Activated CD4-positive, CD25-positive, alpha-beta regulatory T cell treated with anti-CD3 and anti-CD28 coated beads, Interleukin-2, amount 50 U/mL, for 16 hours (primary cell): ENCODE measurements at places on chromosomes 11 and 22.
A peak's percentile ranks its signal among the peaks of the same experiment; 100 is the strongest.

GRCh38 chr11:35850191-35850590 lies 93.7 kb upstream of the LDLRAD3 start:
- DNase-seq: no peak

- no peak for DNase-seq
Observed at GRCh38 chr11:73401217-73401923, 25.2 kb downstream of the RELT start.

DNA sequence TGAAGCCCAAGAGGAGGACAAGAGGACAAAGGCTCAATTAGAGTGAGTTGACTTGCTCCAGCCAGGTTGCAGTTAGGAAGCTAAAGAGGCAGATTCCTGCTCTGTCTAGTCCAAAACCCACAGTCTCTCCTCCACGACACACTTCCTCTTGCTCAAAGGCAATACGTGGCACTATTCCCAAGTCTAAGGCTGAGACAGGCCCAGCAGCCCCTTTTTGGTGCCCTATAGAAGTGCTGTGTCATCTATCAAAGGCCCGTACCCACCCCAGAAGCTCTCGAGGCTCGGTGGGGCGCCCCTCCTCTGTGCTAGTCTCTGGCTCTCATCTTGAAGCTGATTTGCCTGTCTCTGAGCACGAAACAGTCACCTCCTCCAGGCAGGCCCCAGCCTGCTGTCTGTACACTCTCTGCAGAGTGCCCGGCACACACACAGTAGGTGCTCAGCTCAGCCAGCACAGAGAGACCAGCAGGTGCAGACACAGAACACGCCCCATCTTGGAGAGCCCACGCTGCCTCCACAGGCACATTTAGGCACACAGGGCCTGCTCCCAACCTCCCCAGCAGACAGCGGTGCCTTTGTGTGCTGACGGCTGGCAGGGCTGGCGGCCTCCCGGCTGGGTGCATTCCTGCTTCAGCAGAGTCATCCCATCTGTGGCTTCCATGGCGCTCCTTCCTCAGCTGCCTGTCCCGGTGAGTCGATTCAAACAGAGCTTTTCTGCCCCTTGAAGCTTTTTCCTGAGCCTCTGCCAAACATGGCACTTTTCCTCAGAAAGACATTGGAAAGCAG lies 52.8 kb downstream of the MYH9 start:
- DNase-seq: no peak

DNA sequence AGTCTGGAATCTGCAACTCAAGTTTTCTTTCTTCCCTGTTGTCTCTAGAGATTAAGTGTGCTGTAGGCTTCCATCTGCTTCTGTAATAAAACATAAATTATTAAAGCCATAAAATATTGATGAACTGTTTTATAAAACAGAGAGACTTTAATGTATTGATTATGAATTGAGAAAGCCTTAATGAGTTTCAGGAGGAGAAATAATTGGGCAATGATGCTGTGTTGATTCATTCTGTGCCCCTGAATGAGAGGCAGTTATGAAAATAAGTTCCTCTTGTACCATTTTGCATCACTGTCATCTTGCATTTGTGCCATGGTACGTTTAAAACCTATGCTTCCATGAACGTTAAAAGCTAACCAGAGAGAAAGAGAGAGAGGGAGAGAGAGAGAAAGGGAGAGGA lies 194.1 kb upstream of the LARGE1 start:
- DNase-seq: no peak

DNA sequence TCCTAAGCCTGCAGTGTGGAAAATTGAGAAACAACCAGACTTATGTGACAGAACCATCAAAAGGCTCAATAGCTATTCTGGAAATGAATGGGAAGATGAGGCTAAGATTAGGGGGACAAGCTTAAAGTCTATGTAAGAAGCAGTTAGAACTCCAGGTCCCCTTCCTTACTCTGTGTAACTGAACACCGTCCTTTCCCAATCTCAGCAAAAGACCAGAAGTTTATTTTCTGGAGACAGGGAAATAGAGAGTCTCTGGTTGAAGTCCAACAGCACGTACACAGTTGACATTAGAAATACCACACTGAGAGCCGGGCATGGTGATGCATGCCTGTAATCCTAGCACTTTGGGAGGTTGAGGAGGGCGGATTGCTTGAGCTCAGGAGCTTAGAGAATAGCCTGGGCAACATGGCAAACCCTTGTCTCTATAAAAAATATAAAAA lies 93.9 kb downstream of the CD44 start:
- no peak for DNase-seq

DNA sequence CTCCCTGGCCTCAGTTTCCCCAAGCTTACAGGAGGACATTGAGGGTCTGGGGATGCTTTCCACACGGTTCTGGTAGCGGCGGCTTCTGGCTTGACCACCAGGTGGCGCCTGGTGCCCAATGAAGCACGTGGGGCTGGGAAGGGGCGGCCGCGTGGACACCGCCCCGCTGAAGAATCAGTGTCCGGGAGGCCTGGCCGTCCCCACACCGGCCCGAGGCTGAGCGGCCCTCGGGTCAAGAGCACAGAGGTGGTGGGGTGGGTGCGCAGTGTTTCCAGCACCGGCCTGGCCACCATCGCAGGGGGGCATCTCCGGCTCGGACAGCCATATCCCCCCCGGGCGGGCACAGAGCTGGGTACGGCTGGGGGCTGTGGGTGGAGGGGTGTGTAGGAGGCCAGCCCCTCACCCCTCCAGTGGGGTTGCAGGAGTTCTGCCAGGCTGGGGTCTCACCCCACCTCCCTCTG lies 27.8 kb upstream of the PPARA start:
- peak; percentile 40 for DNase-seq

DNA sequence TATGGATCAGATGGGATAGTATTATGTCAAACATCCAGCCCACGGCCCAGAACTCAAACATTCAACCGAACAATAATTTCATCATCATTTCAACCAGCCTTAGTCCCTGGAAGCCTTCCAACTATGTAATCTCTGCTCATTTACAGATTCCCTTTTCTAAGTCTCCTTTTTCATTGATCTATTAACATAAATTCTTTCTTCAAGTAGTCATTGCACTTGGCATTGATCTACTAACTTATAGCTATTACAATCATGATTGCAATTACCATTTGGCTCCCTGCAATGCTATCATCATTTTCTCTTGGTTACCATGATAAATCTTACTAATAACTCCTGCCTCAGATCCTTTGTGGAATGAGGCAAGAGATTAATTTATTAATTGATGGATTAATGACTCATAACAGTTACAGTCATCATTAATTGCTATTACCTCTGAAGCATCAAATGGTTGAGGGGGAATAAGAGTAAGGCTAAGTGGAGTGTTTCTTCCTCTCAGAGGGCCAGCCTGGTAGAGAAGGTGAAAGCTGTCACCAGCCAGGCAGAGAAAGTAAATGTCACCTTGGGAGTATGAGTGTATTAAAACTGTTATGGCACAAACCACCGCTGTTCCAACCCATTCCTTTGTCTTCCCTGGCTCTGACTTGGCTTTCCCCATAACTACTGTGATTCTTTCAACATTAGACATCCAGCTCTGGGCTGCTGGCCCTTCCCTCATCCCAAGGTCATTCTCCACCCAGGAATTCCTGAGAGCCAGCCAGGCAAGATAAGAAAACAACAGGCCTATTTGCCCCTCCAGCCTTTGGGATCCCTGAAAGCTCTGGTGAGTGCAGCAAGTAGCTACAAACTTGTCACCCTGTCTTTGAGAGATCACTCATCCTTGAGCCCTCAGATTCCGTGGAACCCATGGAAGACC lies 174.7 kb downstream of the RRAS2 start:
- no peak for DNase-seq

- DNase-seq: no peak
Observed at GRCh38 chr11:101706541-101706940, 122.7 kb upstream of the TRPC6 start.

DNA sequence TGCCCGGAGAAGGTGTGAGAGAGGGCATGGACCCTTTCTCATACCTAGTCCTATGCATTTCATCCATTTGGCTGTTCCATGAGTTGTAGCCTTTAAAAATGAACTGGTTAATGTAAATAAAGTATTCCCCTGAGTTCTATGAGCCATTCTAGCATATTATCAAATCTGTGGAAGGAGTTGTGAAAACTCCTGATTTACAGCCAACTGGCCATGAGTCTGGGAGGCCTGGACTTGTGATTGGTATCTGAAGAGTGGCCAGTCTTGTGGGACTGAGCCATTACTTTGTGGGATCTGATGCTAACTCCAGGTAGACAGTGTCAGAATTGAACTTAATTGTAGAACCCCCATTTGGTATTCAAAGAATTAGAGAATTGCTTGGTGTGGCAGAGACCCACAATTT lies 48.4 kb downstream of the FAM118A start:
- no peak for DNase-seq

- no peak for DNase-seq
Observed at GRCh38 chr11:121556937-121557336, 104.2 kb upstream of the SORL1-AS1 start.

DNA sequence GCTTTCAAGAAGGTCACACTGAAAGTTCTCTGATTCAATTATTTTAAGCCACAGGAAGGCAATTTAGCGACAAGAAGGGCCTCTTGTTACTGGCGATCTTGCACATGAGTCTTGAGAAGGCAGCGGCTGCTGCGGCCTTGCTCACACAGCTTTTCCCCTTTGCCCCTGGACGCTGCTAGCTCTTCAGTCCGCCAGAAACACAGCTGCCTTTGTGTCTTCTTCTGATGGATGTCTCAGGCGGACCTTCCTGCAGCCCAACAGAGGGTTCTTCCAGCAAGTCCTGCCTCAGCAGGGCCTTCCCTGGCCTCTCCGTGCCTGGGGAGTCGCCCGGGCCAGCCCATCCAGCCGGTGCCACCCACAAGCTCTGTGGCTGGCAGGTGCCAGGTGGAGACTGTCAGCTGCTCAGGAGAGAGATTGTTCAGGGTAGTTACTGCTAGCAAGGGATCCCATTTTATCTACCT lies 59.4 kb downstream of the PKNOX2 start:
- DNase-seq: no peak

- no peak for DNase-seq
Observed at GRCh38 chr11:14451825-14452224, 47.8 kb downstream of the COPB1 start.

- no peak for DNase-seq
Observed at GRCh38 chr11:70464509-70465361, 66.4 kb downstream of the CTTN start.

- no peak for DNase-seq
Observed at GRCh38 chr11:22491555-22492225, 133.9 kb downstream of the FANCF start.

DNA sequence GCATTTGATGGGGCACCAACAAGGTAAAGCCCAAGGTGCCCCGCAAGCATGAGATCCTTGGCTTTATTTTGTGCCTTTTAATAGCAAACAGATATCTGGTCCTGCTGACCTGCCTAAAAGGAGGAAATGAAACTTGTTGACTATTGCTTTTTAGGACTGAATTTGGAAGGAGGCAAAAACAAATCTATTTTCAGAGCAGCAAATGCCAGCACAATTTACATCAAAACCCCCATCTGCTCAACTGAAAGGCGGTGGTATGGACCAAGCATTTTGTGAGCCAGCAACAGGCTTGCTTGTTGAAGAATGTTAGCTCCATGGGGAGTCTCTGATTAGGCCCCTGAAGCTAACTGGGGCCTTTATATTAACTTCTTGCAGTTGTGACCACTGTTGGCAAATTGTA lies 192.6 kb upstream of the E2F8 start:
- no peak for DNase-seq

GRCh38 chr11:34616830-34617504 lies 3.9 kb upstream of the EHF start:
- DNase-seq: no peak

GRCh38 chr22:42635531-42635930 lies 4.9 kb downstream of the ATP5MGL start:
- DNase-seq: no peak

DNA sequence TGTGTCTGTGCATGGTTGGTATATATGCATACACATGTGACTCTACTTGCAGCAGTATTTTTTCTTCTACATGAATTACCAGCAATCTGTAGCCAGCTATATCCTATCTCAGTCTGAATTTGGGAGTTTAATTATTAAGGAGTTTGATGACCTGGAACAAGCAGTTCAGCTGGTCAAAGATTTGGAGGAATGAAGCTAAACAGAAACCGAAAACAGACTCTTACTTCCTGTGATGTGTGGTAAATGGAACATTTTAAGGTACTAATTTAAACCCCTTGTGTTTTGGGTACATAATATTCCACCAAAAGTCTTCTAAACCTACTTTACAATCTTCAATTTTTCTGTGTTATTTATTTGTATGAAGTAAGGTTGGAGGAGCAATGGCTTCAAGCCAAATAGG lies 124.4 kb upstream of the PGR start:
- DNase-seq: no peak

GRCh38 chr11:118735203-118735602 lies 55.8 kb upstream of the TREH start:
- DNase-seq: no peak

DNA sequence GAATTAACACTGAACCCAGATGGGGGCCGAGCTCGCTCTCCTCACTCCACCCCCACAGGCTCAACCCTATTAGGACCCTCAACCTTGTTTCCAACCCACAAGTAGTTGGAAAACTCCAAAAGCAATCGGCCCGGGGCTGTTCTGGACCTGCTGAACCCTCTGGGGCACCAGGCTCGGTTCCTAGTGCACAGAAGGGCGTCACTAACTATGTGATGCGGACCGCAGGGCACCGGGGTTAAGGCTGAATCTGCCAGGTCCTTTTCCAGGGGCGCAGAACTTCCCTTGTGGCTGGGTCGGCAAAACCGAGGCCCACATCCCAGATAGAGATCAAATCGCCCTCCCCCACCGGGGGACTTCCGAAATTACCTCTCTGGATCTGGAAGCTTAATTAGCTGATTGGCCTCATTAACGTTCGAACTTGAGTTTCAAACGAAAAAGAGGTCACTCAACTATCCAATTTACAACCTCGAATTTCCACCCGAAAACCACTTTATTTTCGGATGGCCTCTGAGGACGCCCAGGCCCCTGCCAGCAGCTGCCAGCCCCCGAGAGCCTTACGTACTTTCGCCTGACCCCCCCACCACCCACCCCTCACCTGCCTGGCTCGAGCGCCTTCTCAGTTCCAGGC lies 1.7 kb downstream of the SHANK2 start:
- no peak for DNase-seq

DNA sequence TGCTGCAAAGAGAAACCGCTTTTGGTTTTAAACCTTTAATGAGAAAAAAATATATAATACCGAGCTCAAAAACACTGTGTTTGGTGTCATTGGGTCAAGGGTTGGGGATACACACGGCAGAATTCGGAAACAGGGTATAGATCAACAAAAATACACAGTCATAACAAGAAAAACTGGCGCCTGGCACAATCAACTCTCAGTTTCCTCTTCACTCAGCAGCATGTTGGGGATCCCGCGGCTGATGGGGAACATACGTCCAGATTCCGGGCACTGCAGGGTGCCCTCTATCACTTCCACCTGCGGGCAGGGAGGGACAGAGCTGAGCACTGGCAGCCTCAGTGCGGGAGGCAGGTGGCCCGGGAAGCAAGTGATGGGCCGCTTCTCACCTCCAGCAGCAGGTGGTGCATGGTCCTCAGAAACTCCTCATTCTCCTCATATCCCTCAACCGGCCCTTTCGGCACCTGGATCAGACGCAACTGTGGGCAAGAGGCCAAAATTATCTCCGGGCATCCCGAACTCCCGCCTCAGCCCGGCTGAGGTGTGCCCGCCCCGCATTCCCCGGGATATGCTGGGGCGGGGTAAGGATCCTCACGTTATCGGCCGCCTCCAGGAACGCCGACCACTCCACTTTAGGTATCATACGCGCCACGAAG lies 561 bp downstream of the TRMT112 start:
- no peak for DNase-seq
